Activated naive CD4-positive, alpha-beta T cell (primary cell): ENCODE measurements at places on chromosomes 11 and 22.

DNA sequence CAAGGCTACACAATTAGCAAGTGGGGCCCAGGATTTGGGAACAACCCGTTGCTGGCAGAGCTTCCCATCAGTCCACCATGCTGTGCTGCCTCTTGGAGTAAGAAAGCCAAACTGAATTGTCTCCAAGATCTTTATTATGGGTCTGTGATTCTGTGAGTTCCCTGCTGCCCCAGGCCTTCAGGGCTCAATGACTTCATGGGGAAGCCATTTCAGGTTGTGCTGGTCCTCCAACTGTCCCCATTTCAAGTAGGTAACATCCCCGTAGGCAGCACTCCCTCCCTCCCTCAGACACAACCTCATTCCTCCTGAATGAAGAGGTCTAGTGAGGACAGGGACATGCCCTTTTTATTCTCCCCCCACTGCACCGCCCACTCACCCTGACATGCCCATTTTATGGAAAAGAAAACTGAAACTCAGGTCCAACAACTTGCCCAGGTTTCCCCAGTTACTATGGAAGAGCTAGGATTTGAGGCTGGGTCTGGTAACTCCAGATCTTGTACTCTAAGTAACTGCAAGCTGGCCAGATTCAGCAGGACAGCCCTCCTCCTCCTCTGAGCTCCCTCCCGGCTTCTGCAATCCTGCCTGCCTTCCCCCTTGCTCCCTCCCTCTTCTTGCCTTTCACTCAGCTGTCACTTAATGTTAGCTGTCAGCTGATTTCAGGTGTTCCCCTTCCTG lies 8.2 kb upstream of the YWHAH start:
- DNase-seq, result no peak

DNA sequence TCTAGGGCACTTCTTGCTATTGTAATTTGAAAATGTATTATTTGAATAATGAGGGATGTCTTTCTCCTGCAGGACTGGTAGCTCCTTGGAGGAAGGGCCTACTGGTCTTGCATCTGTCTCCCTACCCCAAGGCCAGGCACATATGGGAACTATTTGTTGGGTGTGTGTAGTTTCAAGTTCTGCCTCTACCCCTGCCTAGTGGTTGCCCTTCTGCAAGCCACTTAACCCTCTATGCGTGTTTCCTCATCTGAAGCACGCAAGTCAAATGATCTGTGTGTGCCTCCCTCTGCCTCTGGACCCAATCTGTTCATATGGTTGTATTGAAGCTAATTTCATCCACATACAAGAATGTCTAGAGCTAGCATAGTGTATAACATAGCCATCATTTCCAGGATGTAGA lies 67.0 kb downstream of the WNT11 start:
- no peak for DNase-seq

DNA sequence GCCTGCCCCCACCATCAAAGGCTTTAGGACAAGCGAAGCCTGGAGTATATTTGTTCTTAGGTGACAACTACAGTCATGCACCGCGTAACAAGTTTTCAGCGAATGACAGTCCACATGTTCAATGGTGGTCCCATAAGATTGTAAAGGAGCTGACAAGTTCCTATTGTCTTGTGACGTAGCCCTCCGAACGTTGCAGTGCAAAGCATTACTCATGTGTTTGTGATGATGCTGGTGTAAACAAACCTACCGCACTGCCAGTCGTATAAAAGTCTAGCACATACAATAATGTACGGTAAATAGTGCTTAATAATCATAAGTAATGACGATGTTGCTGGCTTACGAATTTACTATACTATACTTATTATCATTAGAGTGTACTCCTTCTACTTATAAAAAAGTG lies 41.3 kb downstream of the ADAMTS15 start:
- no peak for DNase-seq

DNA sequence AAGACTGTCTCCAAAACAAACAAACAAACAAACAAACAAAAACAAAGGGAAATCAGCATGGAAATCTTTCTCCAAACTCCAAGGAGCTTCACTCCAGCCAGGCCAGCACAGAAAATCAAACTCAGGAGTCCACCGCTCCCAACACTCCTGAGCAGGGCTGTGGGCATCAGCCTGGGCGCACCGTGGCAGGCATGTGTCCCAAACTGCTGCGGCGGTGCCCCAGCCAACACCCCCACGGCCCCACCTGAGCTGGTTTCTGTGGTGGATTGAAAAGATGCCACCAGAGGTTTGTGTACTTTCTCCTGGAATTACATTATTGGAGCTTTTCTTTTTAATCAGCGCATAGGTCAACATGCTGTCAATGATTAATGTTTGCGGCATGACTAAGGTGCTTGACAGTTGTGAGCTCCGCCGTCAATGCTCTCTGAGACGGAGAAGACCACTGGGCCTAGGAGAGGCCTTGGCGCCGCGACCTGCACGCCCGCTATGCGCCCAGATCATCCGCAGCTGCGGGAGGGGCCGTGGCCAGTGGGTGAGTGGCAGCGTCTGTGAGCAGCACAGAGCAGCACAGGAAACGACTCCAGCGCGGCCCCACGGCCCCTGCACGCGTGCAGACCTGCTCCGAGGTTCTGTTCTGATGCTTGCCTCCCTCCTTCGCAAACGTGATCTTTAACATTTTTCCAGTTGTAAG lies 18.1 kb downstream of the DRD4 start:
- DNase-seq, result no peak

- DNase-seq, result no peak
Measured at GRCh38 chr11:1128311-1129142, 29.2 kb upstream of the MUC5AC start.

DNA sequence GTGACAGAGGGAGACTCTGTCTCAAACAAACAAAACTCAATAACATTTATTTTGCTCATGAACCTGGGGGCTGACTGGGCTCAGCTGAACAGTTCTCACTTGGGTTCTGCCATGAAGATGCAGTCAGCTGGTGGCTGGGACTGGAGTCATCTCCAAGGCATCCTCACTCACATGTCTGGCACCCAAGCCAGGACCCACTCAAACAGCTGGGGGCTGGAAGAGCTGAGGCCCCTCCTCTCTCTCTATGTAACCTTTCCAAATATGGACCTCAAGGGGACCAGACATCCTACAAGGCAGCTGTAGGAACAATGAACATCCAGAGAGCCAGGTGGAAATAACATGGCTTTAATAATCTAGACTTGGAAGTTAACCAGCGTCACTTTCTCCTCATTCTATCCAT lies 16.8 kb downstream of the HSPA8 start:
- no peak for DNase-seq

- no peak for DNase-seq
Measured at GRCh38 chr22:46660604-46661201, 40.5 kb downstream of the GRAMD4 start.

- no peak for DNase-seq
Measured at GRCh38 chr11:10302744-10303557, 1.9 kb upstream of the ADM start.

DNA sequence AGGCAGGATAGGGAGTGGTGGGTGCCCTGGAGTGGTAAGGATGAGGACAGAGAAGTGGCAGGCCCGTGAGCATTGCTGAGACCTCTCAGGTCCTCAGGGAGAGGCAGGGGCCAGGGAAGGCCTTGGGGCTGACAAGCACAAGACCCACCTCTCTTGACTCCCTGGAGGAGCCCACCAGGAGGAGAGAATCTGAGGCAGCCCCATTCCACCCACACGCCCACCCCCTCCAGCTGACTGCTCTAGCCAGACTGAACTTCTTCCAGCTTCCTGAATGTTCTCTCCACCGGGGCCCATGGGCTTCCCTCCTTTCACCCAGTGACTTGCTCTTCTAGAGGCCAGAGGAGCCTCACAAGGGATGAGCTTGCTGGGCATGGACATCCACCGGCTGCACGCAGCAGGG lies 1403.0 kb downstream of the BRD1 start:
- no peak for DNase-seq

DNA sequence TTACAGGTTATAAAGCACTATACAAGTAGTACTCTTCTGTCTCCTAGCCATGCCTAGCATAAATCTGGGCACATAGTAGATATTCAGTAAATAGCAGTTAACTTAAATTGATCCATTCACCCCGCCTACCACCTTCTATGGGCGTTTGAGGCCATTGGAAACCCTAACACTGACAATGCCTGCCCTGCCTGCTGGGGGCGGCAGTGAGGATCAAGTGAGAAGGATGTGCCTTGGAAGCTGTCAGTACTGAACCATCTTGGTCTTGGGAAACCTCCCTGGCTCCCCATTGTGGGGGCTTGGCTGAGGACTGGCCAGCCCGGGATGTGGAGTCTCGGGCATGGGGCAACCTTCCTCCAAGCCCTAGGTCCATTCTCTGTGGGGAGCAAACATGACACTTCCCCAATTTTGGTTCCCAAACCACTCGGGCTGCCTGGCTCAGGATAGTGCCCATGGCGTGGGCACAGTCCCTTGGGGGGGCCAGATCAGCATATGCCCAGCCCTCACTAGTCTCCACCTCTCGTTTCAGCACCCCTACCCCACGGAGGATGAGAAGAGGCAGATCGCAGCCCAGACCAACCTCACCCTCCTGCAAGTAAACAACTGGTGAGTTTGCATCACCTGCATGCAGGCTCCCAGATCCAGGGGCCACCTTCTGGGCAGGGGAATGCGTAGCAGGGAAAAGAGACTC lies 67.4 kb downstream of the FEZ1 start:
- no peak for DNase-seq

DNA sequence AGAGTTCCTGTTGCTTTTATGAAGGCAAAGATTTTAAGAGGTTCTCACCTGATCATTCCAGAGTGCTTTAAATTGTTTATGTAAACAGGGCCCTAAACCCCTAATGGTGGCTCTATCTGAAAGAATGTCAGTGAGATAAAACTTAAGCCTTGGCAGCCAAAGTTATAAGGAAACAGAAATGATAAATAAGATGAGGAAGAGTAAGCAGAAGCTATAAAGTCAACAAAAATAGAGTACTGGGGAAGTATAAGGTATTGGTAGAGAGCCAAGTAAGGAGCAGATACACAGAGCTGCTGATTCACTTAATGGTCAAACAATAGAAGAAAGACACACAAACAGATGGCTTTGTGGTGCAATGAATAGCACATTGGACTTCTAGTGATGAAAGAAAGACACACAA lies 37.9 kb downstream of the TMPRSS5 start:
- DNase-seq, result no peak

- no peak for DNase-seq
Measured at GRCh38 chr11:36041988-36042611, 98.2 kb downstream of the LDLRAD3 start.

GRCh38 chr11:126583101-126583500 lies 227.6 kb downstream of the ST3GAL4 start:
- no peak for DNase-seq

DNA sequence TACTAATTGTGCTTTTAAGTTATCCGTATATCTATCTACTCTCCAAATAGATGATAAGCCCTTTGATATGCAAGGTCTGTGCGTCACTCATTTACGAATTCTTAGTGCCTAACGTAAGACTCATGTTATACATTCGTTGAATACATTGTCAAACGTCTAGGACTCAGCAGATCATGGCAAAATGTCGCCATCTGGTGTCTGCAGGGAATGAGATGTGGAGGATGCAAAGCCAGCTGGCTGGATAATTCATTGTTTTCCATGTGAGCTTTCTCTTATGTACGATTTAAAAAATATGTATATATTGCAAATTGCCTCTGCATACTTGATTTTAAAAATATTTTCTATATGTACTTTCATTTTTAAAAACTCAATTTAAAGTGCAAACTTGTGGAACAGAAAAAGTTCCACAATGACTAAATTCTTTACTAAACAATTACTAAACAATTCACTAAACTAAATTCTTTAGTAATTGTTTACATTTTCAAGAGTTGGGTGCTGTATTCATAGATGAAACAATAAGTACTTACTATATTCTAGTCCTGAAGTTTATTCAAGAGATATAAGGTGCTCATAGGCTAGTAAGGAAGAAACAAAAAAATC lies 33.8 kb downstream of the ZNF202 start:
- DNase-seq, result peak; percentile 3

DNA sequence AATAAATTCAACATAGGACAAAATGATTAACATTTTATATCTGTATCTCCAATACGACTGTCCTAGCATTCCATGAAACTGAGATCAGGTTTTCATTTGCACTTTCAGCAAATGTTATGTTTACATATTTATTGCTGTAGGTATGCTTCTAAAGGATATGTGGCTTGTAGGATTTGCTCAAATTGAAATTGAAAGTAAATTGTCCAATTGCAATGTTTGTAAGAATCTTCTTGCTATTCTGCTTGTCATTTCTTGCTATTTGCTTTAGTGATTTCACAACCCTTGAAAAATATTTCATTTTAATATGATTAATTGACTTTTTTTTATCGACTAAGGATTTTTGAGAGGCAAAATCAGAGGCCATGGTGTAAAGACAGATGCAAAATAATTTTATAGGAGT lies 904.2 kb upstream of the RAG2 start:
- DNase-seq, result no peak

GRCh38 chr11:95821640-95822039 lies 31.3 kb downstream of the CEP57 start:
- DNase-seq, result no peak

DNA sequence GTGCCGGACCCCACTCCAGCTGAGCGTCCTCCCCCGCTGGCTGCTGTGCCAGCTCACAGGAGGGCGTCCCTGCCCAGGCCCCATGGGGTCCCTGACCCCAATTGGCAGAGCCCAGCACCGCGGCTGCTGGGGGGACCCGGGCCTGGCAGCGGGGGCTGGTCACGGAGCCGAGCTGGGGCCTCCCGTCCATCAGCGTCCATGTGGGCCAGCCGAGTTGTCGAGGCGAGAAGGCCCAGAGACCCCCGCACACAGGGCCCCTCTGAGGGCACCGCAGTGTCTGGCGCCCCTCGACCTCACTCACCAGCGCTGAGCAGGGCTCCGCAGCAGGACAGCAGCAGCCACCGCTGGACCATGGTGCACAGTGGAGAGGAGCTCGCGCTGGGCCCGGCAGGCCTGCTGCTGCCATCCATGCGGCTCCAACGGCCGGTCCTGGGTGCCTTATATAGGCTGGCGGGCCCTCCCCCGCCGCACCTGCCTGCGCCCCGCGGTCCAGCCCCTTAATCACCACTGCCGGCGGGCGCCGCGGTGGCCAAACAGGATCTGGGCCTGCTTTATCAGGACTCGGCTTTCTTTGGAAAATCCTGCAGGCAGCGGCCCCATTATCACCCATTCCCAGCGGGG lies at the start of gene MUC6:
TSS of gene MUC6 (minus strand) at position 416 of the 621 bp plus-strand sequence. CDS start at position 353, 63 bp downstream.
- DNase-seq, result no peak

DNA sequence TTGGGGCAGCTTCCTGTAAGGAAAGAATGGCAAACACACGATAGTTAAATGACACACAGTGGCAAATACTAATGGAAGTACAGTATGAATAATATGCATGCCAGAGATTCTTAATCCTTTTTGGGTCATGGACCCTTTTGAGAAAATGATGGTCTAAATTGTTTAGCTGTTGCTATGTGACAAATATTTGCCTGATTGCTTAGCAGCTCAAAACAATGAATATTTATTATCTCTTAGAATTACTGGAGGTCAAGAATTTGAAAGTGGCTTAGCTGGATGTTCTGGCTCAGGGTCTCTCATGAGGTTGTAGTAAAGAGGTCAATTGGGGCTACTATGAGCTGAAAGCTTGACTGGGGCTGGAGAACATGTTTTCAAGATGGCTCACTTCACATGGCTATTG lies 69.7 kb downstream of the FANCF start:
- no peak for DNase-seq

DNA sequence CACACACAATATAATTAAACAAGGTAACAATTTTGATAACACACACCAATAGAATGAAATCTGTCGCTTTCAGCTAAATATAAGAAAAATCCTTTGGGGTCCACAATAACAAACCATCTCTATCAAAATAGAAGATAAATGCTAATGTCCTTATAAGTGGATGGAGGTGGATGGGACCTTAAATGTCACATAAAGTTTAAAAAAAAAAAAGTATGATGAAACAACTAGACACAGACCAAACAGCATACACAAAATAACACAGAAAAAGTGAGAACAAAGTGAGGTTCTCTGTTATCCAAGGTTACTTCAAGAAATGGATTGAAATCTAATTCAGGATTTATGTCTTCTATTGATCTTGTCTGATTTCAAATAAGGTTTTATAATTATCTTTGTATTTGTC lies 10.5 kb upstream of the OR10D3 start:
- no peak for DNase-seq
